ENCODE measurements at places on chromosomes 3 and 15.
A peak's percentile ranks its signal among the peaks of the same experiment; 100 is the strongest.

DNA sequence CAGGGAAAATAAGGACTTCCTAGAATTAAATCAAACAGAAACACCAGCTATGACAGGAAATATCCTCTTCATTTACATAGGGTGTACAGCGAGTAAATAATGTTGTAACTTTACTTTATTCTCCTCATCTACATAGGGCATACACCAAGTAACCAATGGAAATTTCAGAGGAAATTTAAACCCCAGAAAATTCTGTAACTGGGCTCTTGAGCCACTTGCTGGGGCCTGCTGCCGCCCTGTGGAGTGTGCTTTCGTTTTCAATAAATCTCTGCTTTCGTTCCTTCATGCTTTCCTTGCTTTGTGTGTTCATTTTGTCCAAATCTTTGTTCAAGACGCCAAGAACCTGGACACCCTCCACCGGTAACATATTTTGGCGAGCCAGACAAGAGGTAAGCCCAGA, 990.4 kb upstream of the CADM2 start:
- no peak for DNase-seq

GRCh38 chr15:66356077-66356358, 467 bp downstream of the TIPIN start:
- no peak for DNase-seq

GRCh38 chr3:109132801-109133473, 3.6 kb upstream of the C3orf85 start:
- DNase-seq = peak; percentile 94

DNA sequence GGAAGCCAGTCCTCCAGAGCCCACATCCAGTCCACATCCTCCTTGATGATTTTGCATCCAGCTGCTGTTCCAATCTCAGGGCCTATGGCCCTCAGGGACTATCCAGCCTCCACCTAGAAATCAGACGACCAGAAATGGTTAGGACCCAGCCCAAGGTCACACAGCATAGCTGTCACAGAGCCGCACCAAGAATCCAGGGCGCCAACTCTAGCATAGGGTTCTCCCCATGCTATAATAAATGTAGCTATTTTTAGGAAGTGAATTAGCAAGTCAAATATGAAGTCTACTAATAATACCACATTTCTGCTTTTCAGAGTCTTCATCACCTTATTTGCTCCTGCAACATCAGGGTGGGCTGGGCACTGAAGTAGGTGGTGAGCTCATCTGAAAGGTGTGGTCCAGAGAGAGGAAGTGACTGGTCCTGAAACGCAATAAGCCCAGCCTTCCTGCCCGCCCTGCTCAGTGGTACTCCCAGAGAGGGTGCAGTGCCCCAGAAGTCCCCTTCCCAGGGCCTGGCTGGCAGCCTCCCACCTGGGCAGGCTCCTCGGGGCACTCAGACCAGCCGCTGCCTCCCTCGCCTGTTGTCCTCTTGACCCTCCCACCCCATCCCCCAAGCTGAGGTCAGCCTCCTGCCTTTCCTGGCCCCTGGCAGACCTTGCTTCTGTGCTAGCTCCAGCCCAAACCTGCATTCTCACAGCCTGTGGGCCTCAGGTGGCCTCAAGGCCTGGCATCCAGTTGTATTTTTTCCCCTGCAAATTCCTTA, 17.6 kb upstream of the CYP11A1 start:
- DNase-seq = no peak

DNA sequence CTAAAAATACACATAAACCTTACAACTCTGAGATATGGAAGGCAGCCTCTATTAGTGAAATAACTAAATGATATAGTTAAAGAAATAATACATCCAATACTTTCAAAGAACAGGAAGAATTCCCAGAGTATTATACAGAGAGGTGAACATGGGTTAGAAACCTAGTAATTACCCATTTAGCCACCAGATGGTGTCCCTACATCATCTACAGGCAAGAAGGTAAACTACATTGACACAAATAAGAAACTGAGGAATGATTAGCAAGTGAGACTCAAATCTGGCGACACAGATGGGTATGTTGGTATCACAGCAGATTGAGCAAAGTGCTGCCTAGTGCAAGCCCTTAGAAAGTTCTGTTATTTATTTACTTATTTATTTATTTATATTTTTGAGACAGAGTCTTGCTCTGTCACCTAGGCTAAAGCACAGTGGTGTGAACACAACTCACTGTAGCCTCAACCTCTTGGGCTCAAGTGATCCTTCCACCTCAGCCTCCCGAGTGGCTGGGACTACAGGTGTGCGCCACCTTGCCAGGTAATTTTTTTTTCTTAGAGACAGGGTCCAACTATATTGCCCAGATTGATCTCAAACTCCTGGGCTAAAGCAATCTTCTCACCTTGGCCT, 28.2 kb downstream of the NEK4 start:
- peak; percentile 27 for DNase-seq

DNA sequence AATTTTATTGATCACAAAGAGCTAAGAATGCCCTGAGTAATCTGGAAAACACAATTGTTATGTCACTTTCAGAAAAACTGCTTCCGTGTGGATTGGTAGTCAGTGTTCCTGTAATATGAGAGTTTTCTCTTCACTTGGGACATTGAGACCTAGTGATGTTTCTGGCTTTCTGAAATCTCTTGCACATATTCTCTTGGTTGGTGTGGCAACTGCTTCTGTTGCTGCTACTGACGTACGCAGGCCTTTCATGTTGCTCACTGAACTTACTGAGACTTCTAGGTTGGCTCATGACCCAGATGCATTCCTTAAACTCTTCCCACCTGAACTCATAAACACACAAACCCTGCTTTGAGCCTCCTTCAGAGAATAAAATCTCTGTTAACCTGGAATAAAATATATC, 175.0 kb upstream of the PFN2 start:
- DNase-seq = peak; percentile 83

DNA sequence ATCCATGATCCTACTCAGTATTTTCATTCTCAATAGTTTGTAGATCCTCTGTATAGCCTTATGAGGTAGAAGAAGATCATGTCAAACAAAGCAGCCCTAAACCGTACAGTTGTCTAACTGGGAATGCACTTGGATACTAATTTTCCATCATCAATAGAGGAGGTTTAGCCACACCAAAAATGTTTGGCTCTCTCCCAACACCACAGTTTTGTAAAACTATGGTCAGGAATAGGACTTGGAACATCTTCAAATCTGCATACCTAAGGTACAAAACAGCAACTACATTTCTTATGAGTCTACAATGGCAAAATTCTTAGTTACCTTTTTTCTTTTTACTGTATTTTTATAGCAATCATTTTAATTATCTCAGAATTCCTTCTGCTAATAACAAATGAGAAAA, 1001.6 kb downstream of the ROBO2 start:
- DNase-seq = peak; percentile 77

- DNase-seq = peak; percentile 61
Observed at GRCh38 chr3:67461667-67462142, 192.7 kb downstream of the SUCLG2 start.

GRCh38 chr3:157406394-157406793, 30.3 kb upstream of the PTX3 start:
- DNase-seq = no peak

GRCh38 chr15:75640483-75641178, 607 bp upstream of the IMP3 start:
- DNase-seq = peak; percentile 70

DNA sequence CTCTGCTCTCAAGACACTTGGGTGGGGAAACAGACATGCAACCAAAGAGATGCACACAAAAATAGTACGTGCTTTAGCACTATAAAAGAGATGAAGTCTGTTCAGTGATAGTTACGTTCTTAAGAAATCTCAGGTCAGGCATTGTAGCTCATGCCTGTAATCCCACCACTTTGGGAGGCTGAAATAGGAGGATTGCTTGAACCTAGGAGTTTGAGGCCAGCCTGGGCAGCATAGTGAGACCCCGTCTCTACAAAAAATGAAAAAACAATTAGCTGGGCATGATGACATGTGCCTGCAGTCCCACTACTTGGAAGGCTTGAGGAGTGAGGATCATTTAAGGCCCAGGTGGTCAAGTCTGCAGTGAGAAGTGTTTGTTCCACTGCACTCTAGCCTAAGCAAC, 35.4 kb upstream of the GP5 start:
- no peak for DNase-seq

- no peak for DNase-seq
Observed at GRCh38 chr15:60682615-60683014, 203.7 kb upstream of the ICE2 start.

- peak; percentile 23 for DNase-seq
Observed at GRCh38 chr3:133763797-133764683, 17.8 kb downstream of the TF start.

DNA sequence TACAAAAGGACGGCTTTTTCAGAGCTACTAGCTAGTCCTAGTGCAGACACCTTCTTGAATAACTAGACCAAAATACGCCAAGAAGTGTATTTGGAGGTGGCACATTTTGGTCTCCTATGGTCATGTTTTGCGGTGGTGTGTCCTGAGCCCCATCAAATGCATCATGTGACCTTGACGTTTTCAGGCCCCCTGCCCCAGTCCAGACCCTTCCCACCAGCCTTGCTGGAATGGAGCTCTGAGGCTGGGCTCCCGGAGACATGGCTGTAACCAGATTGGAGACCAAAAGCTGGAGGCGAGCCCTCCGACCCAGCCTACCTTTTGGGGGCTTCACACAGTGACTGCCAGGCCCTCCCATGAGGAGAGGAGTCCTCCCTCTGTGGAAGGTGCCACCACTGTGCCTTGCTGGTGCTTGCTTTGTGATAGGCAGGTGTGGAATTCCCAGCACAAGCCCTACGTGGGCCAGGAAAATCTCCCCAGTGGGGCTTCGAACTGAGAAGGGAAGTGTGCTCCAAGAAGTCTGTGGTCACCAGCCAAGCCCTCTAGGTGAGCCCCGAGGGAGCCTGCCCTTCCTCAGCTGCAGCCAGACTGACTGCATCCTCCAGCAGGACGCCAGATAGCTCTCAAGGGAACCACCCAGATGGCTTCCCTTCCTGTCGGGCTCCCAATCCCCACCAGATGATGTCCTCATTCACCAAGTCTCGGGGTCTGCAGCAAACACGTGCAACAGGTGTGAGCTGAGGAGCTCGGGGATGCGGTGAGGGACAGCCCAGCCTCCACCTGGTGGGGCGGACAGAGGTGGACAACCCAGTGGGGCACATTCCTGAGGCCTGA, 126.2 kb downstream of the ASB7 start:
- DNase-seq = no peak

GRCh38 chr3:165523801-165524200, 313.4 kb downstream of the BCHE start:
- peak; percentile 74 for DNase-seq

Measured in fibroblast of lung (primary cell).